ENCODE measurements at places on chromosomes 1 and 21.

- DNase-seq = no peak
These were observed 6.7 kb upstream of the DISP3 start for GRCh38 chr1:11472284-11472683.

DNA sequence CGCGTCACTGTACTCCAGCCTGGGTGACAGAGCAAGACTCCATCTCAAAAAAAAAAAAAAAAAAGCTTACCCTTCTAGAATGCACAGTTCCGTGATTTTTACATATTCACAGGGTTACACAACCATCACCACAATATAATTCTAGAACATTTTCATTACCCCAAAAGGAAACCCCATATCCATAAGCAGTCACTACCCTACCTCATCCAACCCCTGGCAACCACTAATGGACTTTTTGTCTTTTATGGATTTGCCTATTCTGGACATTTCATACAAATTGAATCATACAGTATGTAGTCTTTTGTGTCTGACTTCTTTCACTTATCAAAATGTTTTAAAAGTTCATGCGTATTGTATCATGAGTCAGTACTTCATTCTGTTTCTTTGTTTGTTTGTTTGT is 22.8 kb downstream of the SYF2 start:
- DNase-seq = no peak

GRCh38 chr1:25760122-25760719 is 39.8 kb upstream of the SELENON start:
- DNase-seq = no peak

DNA sequence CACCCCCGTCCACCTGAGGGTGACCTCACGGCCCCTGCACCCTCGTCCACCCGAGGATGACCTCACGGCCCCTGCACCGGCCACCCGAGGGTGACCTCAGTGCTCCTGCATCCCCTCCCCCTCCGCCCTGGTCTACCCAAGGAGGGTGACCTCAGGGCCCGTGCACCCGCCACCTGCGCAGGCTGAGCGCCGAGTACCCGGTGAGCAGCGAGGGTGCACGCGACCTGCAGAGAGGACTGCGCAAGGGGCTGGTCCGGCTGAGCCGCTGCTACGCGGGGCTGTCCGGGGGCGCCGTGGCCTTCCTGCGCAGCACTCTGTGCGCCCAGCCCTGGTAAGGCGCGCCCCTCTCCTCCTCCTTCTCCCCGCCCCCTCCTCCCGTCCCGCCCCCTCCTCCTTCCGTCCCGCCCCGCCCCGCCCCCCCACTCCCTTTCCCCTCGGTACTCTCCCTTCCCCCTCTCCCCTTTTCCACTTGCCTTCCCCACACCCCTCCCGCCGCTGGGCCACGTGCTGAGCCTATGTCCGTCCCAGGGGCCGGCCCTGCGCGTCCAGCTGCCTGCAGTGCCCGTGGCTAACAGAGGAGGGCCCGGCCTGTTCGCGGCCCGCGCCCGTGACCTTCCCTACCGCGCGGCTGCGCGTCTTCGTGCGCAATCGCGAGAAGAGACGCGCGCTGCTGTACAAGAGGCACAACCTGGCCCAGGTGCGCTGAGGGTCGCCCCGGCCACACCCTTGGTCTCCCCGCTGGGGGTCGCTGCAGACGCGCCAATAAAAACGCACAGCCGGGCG is 28.4 kb downstream of the TRIM11 start:
- DNase-seq = no peak

DNA sequence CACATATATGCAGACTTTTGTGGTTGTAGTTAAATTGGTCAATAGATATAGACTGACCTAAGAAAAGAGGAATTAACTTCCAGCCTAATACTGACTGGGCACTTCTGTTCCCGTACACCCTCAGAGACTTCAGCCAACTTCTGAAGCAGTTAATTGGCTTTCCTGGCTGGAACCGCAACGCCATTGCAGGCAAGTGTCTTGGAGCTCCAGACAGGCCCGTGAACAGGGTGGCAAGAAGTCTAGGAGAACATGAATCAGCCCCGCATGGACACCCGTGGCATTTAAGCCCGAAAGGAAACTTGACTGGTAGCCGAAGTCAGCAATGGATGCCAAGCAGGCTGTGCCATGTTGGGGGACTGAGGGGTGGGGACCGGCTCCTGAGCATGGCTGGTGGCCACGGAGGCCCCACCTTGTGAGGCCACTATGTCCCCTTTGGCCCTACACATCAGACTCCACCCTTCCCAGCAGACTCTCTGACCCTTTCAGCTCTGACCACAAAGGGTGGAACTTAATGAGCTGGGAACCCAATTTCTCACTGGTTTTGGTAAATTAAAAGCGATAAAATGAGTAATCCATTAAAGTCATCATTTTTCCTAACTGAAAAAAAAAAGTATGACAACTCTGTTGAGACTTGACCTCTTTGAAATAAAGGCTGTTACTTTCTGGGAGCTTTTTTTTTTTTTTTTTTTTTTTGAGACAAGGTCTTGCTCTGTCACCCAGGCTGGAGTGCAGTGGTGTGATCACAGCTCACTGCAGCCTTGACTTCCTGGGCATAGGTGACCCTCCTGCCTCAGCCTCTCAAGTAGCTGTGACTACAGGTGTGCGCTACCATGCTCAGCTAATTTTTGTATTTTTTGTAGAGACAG is 54.1 kb downstream of the RUNX1 start:
- DNase-seq = no peak

DNA sequence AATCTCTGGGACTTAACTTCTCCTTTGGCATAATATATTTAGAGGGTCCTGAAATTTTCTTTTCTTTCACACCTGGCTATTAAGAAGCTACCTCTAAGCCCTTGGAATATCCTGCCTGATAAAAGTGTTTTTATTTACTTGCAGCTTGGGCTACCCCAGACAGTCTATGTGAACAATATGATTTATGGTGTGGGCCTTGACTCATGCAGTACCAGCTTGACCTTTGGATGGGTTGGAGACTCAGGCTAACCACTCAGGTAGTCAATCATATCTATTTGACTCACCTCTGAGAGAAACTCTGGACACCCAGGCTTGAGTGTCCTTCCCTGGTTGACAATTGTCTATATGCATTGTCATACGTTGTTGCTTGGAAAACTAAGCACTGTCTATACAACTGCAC is 13.4 kb upstream of the PGBD2 start:
- DNase-seq = no peak

DNA sequence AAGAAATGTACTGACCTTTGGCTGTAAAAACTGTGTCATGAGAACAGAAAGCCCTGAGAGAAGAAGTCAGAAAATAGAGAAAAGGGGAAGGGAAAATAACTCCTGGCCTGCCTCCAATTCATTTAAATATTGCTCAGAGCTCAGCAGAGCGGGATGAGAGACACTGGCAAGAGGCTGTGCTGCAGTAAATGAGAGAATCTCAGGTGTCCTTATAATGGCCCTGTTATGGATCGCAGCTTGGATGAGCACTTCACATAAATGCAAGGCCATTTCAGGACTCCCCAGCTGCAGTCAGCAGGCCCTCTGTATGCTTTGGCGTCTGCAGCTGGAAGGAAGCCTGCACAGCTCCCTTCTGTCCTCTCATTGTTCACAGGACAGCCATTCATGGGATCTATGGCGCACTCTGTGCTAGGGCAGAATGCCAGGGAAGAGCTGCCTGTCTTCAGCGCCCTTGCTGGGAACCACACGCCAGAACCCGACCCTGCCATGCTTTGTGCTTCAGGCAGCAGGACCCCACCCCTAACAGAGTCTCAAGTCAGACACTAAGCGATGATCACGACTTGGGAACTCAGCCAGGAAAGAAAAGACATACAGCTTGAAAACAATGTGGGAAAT is 20.7 kb upstream of the ABCB10 start:
- DNase-seq = no peak

GRCh38 chr1:226990133-226990716 is 50.1 kb downstream of the COQ8A start:
- no peak for DNase-seq

GRCh38 chr1:85116856-85117255 is 68.6 kb upstream of the MCOLN3 start:
- no peak for DNase-seq

DNA sequence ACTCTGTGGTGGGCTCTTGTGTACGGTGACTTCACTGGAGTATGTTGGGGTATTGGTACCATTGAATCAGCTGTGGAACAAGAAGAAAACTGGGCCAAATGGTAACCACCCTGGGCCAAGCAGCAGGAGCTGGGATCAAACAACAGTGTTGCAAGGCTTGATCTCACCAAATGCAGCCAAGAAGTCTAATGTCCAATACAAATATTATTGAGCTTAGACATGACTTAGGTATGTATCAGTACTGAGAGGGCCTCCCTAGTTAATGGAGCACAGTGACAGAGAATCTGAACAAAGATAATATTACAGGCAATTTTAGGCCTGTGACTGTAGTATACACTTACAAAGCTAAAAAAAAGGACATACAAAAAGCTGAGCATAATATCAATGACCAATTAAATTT is 604.8 kb downstream of the PLA2G4A start:
- DNase-seq = no peak

- DNase-seq = no peak
These were observed 7.3 kb upstream of the DHCR24 start for GRCh38 chr1:54894271-54894670.

DNA sequence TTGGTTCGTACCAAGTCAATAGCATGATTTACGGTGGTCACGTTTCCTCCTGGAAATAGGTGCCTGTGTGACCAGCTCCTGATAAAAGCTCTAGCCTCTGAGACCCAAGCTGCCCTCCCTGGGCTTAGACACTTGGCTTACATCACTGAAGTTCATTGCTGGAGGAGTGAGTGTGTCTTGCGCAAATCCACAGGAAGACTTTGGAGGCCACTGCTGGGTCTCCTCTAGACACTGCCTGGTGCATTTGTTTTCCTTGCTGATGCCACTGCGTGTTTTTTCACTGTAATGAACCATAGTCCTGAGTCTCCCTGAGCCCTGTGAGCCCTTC is 230.6 kb downstream of the DSCAM start:
- no peak for DNase-seq

- DNase-seq = no peak
These were observed 1.0 kb upstream of the MCOLN2 start for GRCh38 chr1:84997667-84998600.

DNA sequence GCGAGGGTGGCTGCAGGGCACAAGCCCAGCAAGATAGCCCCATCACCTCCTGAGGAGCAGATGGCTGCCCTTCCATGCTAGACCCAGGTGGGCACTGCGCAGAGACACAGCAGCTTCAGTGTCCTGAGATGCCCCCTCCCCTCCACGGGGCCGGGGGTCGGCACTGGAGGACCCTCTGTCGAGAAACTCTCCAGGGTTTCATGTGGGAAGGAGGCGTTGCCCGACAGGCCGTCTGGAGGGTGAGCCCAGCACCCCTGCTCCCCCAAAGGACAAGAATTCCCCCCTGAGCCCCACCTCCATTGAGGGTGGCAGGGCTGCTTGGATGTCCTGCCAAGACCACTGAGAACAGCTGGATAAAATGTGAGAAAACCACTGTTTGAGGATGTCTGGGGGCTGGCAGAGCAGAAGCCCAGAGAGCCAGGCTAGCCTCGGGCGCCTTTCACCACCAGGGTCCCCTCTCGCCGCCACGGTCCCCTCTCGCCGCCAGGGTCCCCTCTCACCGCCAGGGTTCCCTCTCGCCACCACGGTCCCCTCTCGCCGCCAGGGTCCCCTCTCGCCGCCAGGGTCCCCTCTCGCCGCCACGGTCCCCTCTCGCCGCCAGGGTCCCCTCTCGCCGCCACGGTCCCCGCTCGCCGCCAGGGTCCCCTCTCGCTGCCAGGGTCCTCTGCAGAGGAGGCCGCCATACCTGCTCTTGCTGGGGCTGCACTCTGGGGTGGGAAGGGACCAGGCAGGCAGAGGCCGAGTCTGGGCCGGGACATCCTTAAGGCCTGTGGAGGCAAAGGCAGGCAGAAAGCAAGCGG is 44.2 kb downstream of the SLC19A1 start:
- DNase-seq = no peak

- no peak for DNase-seq
These were observed 177.7 kb downstream of the URB2 start for GRCh38 chr1:229803626-229804217.

GRCh38 chr1:170630977-170631376 is 33.0 kb upstream of the PRRX1 start:
- no peak for DNase-seq

GRCh38 chr1:204894606-204895005 is 23.9 kb downstream of the NFASC start:
- no peak for DNase-seq

GRCh38 chr1:12067900-12068821 is 5.1 kb downstream of the TNFRSF8 start:
- DNase-seq = no peak

DNA sequence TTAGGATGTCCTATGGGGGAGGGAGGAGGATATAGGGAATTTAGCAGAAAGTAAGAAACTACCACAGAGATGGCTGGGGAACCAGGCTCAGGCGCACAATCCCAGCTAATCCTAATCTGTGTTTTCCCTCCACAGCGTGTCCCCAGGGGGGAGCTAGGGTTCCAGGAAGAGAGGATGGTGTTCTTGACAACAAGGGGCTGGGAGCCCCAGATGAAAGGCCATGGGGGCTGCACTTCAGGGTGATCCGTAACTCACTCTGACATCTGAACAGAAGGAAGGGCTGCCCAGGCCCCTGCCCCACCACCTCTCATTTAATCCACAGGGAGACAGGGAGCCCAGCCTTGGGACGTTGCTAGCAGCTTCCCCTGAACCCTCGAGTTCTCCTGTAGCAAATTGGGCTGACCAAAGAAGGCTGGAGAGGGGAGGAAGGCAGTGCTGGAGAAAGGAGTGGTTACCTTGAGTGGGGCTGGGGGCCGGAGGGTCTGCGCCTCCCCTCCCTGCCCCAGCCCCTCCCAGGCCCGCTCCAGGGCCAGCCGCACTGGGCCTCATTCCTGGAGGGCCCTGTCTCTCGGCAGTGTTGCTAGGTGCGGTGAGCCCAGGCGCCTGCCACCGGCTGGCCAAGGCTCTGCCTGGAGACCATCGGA is 131.7 kb downstream of the TMEM53 start:
- no peak for DNase-seq

DNA sequence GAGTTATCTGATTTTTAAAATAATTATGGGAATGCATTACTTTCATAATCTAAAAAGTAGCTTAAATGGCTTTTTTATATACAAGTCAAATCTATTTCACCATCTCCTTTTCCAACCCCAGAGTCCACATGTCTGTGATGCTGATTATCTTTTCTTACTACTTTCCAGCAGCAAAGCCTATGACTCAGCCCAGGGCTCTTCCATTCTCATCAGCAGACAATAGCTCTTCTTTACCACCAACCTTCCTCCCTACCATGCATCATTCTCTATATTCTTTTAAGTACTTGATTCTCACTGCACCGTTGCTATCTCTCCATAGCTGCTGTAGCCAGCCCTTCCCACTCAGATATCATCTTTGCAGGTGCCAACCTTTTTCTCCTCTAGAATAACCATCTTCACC is 61.3 kb downstream of the OVGP1 start:
- DNase-seq = no peak
